ENCODE measurements at places on chromosomes 11 and 22.

DNA sequence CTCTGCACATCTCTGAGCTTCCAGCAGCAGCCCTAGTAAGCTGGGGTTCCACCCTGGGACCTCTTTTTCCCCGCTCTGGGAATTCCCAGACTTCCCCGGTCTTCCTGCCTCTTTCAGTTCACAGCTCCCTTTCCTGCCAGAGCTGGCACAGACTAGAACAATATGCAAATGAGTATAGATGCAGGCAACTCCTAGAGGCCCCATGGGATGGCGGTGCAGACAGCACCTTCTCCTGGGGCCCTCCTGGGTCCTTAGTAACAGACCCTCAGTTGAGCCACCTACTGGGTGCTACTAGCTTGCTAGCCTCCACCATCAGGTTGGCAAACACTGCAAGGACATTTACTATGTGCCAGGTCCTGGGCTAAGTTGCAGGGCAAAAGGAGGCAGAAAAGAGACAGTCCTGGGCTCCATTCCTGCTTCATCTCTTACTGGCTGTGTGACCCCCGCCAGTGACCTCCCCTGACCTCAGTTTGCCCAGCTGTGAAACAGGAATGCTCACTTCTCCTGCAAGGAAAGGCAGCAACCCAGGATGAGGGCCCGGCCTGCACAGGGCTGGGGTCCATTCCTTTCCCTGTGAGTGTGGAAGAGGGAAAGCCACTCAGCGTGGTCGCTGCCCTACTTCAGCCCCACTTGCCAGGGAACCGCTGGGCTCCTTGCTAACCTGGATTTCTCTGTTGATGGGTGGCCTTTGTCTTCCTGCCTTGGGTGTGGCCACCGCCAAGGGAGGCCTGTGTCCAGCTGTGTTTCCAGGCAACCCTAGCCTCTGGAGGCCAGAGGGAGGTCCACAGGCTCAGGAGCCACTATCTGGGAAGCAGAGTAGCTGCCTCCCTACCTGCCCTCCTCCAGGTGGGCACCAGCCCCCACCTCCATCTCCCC is 7.3 kb downstream of the RELT start:
- DNase-seq: no peak

DNA sequence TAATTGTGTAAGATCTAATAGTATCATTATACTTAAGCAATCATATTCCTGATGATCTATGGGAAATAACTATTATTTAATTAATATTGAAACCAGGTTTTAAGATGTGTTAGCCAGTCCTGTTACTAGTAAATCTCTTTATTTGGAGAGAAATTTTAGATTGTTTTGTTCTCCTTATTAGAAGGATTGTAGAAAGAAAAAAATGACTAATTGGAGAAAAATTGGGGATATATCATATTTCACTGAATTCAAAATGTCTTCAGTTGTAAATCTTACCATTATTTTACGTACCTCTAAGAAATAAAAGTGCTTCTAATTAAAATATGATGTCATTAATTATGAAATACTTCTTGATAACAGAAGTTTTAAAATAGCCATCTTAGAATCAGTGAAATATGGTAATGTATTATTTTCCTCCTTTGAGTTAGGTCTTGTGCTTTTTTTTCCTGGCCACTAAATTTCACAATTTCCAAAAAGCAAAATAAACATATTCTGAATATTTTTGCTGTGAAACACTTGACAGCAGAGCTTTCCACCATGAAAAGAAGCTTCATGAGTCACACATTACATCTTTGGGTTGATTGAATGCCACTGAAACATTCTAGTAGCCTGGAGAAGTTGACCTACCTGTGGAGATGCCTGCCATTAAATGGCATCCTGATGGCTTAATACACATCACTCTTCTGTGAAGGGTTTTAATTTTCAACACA is 6.4 kb downstream of the BIRC3 start:
- no peak for DNase-seq

- DNase-seq: no peak
Measured at GRCh38 chr11:75474240-75474639, 41.2 kb upstream of the KLHL35 start.

DNA sequence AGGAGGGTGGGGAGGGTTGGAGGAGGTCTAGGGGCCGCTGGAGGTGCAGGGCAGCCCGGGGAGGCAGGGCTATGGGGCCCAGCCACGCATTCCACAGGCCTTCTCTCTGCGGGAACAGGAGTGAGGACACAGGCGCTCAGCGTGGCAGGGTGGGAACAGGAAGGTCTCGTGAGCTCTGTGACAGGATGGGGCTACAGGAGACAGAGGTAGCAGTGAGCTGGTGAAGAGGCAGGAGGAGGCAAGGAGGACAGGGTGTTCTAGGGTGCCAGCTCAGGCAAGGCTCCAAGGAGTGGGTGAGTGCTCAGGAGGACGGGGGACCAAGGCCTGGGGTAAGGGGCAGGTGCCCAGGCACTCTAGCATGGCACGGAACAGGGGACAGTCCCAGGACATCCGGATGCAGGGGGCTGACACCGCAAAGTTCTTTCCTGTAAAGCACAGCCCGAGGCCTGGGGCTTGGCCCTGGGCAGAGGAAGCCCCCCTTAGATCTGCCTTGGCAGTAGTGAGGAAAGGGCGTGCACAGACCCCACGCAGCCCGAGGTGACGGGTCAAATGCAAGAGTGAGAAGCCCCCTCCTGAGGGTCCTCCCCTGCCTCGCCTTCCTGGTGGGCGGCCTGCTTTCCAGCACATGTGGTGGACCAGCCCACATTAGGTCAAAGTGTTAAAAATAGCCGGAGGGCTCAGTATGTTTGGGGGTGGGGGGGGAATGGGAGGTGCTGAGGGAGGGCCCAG is 4.7 kb upstream of the NEAT1 start:
- DNase-seq: no peak

DNA sequence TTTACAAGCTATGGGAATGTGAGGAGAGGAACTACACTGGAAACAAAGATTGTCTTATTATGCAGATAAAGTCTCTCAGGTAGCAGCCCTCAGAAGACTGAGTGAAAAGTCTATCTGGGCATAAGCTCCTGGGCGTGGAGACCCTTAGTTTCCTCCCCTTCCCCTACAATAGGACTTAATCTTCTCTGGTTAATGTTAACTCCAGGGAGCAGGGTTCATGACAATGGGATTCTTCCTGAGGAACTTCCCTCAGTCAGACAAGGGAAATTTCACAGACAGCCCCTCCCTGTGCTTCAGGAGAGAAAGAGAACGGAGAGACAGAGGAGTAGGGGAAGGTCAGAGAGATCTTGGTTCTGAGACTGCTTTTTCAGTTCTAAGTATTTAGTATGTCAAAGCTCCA is 1428.6 kb downstream of the LRRC4C start:
- DNase-seq: no peak

- DNase-seq: no peak
Measured at GRCh38 chr11:133930053-133930766, 26.6 kb downstream of the IGSF9B start.

DNA sequence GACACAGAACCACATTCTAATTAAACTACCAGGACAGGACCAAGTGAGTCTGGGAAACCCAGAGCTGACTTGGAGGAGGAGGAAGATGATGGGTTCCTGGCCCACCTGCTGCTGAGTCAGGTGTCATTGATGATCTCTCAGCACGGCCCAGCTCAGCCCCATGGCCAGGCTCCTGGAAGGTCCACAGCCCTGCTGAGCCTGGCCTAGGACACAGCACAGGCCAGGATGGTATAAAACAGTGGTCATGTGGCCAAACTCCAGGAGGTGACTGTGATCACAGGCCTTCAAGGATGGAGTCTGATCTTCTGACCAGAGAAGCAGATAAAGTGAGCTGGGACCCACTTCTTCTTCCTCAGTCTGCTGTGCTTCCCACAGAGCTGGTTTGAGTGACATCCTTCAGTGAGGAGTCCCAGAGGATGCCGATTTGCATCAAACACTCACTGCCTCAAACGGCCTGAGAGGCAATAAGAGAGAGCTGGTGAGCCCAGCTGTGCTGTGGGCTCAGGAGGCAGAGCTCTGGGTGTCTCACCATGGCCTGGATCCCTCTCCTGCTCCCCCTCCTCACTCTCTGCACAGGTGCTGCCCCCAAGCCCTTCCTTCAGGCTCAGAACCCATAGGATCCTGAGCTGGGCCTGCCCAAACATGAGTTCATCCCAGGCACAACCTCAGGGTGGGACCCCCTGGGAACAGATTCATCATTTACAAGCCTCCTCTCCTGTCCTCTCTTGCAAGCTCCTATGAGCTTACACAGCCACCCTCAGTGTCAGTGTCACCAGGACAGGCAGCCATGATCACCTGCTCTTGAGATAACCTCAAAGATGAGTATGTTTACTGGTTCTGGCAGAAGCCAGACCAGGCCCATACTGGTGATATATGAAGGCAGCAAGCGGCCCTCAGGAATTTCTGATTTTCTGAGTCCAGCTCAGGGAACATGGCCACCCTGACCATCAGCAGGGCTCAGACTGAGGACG is 37.7 kb upstream of the IGLL5 start:
- DNase-seq: no peak

GRCh38 chr11:84719935-84720577 is 907.1 kb downstream of the DLG2 start:
- no peak for DNase-seq

GRCh38 chr22:48416396-48417224 is 1411.1 kb downstream of the BRD1 start:
- no peak for DNase-seq

GRCh38 chr22:47053726-47054141 is 291.3 kb downstream of the TBC1D22A start:
- DNase-seq: no peak

DNA sequence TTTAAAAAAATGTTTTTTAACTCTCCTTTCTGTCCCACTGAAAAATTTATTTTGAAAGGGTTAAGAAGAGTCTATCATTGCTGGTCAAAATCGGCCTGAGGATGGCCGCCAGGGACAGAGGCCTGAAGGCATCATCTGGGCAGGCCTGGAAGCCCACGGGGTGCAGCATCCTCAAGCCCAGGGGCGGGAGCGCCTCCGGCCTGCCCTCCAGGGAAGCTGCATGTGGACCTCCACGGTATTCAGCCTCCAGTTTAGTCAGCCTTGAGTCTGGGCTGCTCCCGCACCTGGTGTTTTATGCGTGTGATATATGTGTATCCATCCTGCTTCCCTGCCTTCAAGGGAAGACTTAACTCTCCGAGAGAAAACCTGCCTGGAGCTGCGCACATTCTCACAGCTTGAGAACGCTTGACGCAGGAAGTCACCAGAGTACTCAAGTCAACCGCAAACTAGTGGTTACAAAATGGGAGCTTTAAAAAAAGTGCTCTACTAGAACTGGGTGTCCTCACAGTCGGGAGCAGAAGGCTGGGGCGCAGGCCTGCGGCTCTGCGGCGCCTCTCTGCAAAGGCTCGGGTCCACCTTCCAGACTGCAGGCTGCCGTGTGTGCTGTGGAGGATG is 13.6 kb upstream of the BID start:
- no peak for DNase-seq

- DNase-seq: no peak
Measured at GRCh38 chr11:8055091-8055835, 25.7 kb upstream of the TUB start.

DNA sequence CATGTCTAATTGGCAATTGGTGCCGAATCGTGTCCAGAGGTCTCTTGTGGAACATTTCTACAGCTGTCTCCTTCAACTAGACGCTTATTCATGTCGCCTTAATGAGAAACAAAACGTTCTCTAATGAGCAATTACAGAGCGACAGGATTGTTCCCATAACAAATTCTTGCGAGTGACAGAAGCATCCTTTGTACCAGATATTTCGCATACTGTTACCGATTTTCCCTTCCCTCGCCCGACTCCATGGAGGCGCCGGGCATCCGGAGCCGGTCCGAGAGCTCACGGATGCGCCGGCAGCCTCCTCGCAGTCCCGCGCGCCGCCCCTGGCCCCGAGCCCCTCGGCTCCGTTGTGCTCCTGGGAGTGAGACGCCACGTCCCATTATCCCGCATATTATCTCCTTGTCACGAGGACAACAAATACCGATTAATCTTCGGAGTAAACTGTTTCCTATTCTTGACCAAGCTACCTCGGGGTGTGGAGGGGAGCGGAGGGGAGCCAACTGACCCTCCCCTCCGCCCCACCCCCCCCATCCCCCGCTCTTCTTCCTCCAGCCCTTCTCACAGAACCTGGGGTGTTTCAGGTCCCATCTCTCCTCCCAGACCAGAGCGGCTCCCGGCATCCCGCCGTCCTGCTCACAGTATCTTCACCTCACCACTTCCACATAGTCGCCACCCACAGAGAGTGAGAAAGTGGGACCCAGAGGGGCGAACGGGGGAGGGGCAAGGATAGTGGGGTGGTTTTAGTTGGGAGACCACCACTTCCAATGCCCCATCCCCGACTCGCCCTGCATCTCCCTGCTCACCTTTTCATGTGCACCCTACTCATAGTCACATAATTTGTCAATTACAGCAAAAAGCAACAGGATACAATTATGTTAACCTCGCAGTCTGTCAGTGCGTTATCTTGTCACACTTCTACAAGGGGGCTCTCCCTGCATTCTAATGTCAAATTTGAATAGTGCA is 11.4 kb downstream of the PAX6 start:
- DNase-seq: no peak

GRCh38 chr11:9138612-9139579 is 47.5 kb upstream of the SCUBE2 start:
- no peak for DNase-seq

DNA sequence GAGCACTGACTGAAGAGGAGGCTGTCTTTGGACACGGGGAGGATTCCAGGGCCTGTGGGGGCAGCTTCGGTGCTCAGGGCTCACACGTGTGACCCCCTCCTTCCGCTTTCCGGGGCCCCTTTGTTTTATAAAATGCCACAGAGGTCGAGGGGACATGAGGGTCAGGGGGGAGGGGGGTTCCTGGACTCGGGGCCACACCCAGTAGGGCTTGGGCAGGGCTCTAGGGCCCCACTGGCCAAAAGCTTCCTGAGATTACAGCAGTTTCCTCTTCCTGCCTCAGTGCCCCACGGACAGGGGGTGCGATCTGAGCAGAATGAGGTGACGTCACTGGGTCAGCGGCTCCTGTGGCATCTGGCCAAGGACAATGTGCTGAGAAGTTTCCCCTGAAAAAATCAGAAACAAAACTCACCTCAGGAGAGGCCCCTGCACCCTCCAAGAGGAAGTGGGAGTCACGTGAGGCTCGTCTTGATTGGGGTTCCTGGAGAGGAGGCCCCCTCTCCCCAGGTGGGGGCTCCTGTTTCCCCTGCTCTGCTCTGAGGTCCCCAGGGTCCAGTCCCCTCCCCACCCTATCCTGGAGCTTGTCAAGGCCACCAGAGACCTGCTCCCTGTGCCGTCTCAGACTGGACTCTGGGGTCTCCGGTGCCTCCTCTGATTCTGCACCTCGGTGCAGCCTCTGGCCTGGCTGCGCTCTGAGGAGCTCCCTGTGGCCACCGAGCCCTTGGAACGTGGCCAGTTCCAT is 6.4 kb upstream of the IFITM3 start:
- DNase-seq: no peak

DNA sequence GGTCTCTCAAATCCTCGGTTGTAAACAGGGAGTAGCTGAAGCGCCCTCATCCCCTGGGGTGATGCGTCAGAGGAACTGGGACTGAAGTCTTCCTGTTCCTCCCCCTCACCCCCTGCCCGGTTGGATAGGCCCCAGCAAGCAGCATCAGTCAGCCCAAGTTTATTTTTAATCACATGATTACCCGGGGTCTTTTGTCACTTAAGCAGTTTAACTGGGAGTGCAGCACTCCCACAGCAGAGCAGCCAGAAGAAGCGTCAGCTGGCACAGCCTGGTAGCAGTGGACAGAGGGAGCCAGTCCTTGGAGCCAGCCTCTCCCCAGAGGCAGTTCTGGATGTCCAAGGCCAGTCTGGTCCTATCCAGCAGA is 342.1 kb downstream of the CTTN start:
- DNase-seq: no peak

- DNase-seq: no peak
Measured at GRCh38 chr11:58958500-58958899, 19.2 kb downstream of the GLYATL1 start.

Data from activated gamma-delta T cell (primary cell).